ENCODE measurements at places on chromosomes 2 and 18.

GRCh38 chr2:39488450-39488849, 51.4 kb upstream of the MAP4K3 start:
- no peak overlapping the region for H3K27ac ChIP-seq
- DNase-seq, result no peak
- H3K36me3 ChIP-seq, result no peaks in the 10 kb centered on the region
- peaks cover 33% of the 10 kb centered on the region for H3K27me3 ChIP-seq
- H3K4me3 ChIP-seq, result no peak overlapping the region

GRCh38 chr2:168344706-168345105, 97.3 kb upstream of the STK39 start:
- H3K27me3 ChIP-seq, result peaks cover 22% of the 10 kb centered on the region
- no peak overlapping the region for H3K27ac ChIP-seq
- no peak for DNase-seq
- no peak overlapping the region for H3K4me3 ChIP-seq
- H3K36me3 ChIP-seq, result no peaks in the 10 kb centered on the region

DNA sequence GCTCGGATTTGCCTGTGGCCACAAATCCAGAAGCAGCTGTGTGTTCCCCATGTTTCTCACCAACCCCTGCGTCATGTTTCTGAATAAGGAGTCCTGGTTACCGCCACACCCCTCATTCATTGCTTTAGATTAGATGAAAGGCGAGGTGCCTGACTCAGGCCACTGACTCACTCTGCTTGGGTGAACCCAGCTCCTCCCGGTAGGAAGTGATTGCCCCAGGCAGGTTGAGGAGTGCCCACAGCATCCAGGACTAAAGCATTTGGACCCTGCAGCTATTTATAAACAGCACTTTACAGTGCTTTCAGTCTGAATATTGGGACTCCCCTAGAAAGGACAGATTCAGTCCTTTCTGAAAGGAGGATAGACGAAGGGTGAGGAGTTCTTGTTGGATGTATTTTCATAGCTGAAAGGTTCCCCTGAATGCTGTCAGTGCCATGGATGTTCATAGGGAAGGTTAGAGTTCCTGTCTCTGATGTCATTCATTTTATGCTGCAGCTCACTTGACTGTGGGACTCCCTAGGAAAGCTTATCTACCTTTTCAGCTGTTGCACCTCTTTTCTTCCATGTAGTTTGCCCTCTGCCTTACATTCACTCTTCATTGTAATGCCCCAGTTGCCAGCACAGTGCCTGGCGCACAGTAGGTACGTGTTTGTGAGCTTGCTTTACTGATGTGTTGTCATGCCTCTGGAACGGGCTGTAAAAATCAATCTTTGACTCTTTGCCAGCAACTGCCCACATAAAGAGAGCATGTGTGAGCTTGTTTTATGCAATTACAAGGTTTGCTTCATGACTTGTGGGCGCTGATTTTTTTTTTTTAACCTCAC, 14.9 kb downstream of the ITGA6 start:
- DNase-seq, result peak; percentile 77
- no peak overlapping the region for H3K27ac ChIP-seq
- no peaks in the 10 kb centered on the region for H3K36me3 ChIP-seq
- peaks cover 35% of the 10 kb centered on the region for H3K4me1 ChIP-seq
- peak overlapping the region; percentile 62 for H3K4me3 ChIP-seq
- no peaks in the 10 kb centered on the region for H3K27me3 ChIP-seq

DNA sequence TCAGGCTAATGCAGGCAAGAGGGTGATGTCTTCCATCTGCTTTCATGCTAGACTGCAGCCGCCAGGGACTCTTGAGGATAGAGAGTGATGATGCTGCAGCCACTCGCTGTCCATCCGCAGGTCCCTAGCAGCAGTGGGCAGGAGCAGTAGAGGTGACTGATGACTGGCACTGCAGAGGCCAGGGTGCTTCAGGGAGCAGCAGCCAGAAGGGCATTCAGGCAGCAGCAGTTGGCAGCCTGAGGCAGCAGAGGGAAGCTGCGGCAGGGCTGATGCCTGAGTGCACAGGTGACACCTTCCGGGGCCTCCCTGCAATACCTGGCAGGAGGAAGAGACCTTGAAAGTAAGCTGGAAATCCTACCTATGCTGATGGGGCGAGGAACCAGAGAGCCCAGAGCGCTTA, 214.2 kb downstream of the ICOS start:
- no peak for DNase-seq
- H3K27ac ChIP-seq, result no peak overlapping the region
- no peak overlapping the region for H3K4me3 ChIP-seq
- H3K36me3 ChIP-seq, result no peaks in the 10 kb centered on the region
- H3K27me3 ChIP-seq, result peaks cover 36% of the 10 kb centered on the region

Measured in activated T-cell treated with anti-CD3 and anti-CD28 coated beads, Interleukin-2, amount 50 U/mL, for 72 hours (primary cell).